NCI-H2081 (cell line): ENCODE measurements at places on chromosomes 12 and 14.

GRCh38 chr12:55715833-55716581 is at the start of gene BLOC1S1:
BLOC1S1 (plus strand) TSS chr12:55716046; CDS start chr12:55716052, 6 bp downstream.
- DNase-seq = peak; percentile 95

DNA sequence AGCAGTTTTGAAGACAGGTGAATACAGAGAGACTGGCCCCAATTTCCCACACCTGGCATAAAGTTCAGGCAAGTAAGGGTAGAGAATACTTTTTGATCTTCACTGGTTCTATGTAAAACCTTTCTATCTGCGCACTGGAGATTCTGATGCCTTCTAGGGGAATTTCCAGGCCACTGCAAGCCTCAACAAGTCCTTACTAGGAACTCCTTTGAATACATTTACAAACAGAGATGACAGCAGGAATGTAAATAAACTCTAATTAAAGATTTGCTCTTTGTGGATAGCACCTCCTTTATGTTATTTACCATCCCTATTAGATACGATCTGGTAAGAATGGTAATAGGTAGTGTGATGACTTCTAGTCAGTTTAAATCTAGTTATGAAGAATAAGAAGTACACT is 69.2 kb downstream of the NTN4 start:
- DNase-seq = no peak

DNA sequence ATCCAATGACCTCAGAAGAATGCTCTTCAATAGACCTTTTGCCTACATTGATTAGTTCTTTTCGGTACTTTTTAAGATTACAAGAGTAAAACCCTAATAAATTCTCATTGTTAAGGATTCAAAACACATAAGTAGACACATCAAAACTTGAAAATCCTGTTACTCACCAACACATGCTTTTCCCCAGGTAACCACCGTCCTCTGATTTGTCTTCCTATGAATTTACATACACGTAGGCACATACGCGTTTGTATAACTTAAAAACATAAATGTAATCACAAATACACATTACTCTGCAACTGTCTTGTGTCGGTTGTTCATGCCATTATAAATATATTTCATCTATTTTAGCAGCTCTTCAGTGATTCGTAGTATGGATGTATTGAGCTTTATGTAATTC is 910 bp upstream of the WASHC4 start:
- peak; percentile 22 for DNase-seq

- DNase-seq = peak; percentile 5
These were observed 196.4 kb upstream of the G2E3 start for GRCh38 chr14:30362369-30363218.

GRCh38 chr12:45122768-45123380 is 72.0 kb upstream of the DBX2 start:
- peak; percentile 56 for DNase-seq

- DNase-seq = no peak
These were observed 131.4 kb downstream of the NDUFA12 start for GRCh38 chr12:94872007-94872653.
